ENCODE measurements at places on chromosomes 5 and 9. TPM values are rescaled to one million over a fixed set of nuclear protein-coding genes. Genes with fewer than 3 reads are reported as not detected.

DHX29 gene
- total RNA-seq: 26.8 TPM

SRA1 gene
- 72.6 TPM for total RNA-seq

TIMD4 gene
- not detected for total RNA-seq

PDGFRB gene
- total RNA-seq: 21.6 TPM

CDHR2 gene
- total RNA-seq: not detected

NUDT12 gene
- 15.9 TPM for total RNA-seq

IFNA13 gene
- not detected for total RNA-seq

TAS2R1 gene
- total RNA-seq: not detected

DMRT3 gene
- total RNA-seq: not detected

SPATA31C1 gene
- not detected for total RNA-seq

DBH gene
- not detected for total RNA-seq

PCDHGC3 gene
- 50.8 TPM for total RNA-seq

RFX3 gene
- 0.60 TPM for total RNA-seq

SHOC1 gene
- 1.5 TPM for total RNA-seq

PCDHGA5 gene
- total RNA-seq: 0.50 TPM

DNA sequence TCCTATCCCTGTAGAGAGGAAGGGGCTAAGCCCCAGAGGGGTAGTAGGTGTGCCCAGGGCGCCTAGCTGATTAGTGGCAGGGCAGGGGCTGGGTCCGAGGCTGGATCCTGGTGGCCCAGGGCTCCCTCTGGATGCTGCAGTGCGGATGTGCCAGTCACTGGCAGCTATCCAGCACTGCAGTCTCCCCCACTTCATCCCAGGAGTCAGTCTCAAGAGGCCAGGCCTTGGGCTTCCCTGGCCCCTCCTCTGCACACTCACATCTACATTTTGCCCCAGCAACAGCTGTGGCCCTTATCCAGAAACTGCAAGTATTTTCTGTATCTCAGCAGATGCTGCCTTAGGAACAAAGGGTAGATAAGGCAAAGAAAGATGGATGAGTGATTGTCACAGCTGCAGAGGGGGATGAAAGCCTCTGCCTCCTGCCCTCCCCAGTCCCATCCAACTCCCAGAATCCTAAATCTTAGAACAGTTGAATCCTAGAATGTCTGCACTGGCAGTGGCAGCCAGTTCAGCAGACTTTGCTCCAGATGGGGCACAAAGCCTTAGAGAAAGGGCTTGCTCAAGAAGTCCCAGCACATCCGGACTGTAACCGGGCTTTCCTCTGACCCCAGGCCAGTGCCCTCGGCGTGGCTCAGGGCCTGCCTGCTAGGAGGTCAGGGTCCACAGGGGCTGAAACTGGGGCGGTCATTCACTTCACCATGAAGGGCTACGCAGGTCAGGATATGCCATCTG is 1.6 kb downstream of the ANXA6 start:
- DNase-seq: peak; percentile 48

GRCh38 chr5:72388646-72389045 is 68.5 kb downstream of the PTCD2 start:
- no peak for DNase-seq

DNA sequence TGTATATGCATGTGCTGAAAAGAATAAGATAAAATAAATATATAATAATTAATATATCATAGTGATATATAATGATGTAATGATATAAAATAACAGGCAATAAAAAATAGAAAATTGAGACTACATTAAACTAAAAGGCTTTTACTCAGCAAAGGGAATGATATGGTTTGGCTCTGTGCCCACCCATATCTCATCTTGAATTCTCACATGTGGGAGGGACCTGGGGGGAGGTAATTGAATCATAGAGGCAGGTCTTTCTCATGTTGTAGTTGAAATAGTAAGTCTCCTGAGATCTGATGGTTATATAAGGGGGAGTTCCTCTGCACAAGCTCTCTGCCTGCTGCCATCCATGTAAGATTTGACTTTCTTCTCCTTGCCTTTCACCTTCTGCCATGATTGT is 1550.9 kb upstream of the CDH6 start:
- no peak for DNase-seq

GRCh38 chr9:100350188-100350587 is 2.6 kb downstream of the TEX10 start:
- no peak for DNase-seq

DNA sequence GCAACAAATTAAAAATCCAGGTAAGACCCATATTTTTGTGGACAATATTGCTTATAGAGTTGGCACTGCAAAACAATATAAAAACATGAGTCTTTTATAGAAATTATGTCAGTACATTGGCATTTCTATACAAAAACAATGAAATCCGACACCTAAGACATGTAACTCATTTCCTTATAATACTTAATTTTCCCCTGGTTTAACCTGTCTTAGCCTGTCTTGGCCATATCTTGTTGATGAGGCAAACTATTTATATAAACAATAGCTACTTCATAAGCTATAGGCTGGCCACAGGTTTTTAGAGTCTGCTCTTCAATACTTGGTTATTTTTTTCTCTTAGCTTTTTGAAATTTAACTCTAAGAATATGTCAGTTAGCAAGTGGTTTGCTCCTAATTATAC is 44.7 kb upstream of the IZUMO3 start:
- DNase-seq: no peak

- DNase-seq: no peak
These were observed 75.6 kb downstream of the PSMB7 start for GRCh38 chr9:124339603-124340146.

- peak; percentile 48 for DNase-seq
These were observed 32.9 kb upstream of the STX17 start for GRCh38 chr9:99873531-99873930.

DNA sequence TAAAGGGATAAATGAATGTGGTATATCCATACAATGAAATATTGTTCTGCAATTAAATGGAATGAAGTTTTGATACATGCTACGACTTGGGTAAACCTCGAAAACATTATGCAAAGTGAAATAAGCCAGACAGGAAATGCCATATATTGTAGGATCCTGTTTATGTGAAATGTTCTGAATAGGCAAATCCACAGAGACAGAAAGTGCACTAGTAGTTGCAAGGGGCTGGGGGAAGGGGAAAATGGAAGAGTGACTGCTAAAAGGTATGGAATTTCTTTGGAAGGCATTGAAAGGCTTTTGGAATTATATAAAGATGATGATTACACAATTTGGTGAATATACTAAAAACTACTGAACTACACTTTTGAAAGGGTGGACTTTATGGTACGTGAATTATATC is 97.0 kb downstream of the FOXD1 start:
- no peak for DNase-seq

GRCh38 chr9:82949203-82949602 is 113.7 kb downstream of the RASEF start:
- no peak for DNase-seq

- peak; percentile 76 for DNase-seq
These were observed 22.9 kb downstream of the PSMB7 start for GRCh38 chr9:124392254-124392870.

- DNase-seq: no peak
These were observed 90.7 kb downstream of the CACNA1B start for GRCh38 chr9:137968235-137968634.

DNA sequence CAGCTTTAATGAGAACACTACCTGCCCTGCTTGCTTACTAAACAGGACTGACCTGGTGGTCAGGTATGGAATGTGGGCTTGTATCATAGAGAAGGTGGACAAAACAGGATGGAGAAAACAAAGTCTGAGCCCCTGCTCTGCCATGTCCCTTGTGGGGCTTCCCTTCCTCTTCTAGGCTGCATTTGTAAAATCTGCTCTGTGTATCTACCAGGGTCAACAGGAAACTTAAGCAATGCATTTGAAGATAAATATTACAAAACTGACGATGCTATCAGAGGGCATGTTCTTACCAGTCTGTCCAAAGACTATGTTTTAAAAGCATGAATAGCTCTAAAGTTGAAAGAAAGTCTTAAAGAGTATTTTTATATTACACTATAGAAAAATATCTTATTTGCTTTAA is 228.7 kb downstream of the DCP2 start:
- DNase-seq: no peak

- peak; percentile 48 for DNase-seq
These were observed 295.5 kb upstream of the SMC2 start for GRCh38 chr9:103798620-103799019.

GRCh38 chr9:128107468-128108268 is 19.9 kb downstream of the PTGES2 start:
- DNase-seq: no peak

GRCh38 chr9:87878989-87879511 is 3.6 kb upstream of the SPATA31E1 start:
- peak; percentile 54 for DNase-seq

- DNase-seq: no peak
These were observed 98.5 kb downstream of the ARL15 start for GRCh38 chr5:54211912-54212311.

- no peak for DNase-seq
These were observed 42.1 kb upstream of the RARS1 start for GRCh38 chr5:168443950-168444700.

- no peak for DNase-seq
These were observed 38.1 kb downstream of the FBXO10 start for GRCh38 chr9:37538099-37538498.

DNA sequence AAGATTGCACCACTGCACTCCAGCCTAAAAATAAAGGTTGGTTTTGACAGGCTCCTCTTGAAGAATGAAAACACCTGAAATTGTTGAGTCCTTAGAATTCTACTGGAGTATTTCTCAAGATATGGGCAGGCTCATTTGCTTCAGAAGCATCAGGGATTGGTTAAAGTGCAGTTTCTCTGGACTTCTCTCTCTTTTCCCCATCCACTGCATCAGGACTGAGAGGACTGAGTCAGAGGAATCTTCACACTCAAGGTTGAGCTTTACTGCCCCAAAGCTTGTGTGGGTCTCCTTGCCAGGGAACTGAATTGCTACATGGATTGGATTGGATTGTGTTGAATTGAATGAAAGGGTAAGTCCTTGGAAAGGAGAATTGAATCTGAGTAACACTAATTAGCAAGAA is 7.5 kb upstream of the CCDC69 start:
- no peak for DNase-seq

DNA sequence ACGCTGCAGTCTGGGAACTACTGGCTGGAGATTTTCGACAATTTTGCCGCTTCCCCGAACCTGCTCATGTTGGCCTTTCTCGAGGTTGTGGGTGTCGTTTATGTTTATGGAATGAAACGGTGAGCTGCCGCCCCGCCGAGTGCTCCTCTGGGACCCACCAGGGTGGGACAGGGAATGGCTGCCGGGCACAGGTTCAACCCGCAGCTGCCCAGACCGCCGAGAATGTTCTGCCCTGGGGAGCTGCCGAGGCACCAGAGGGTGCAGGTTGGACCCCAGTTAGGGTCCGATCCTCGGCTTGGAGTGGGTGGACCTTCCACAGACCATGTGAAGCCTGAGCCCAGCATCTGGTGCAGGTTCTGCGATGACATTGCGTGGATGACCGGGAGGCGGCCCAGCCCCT is 19.1 kb downstream of the SLC6A18 start:
- no peak for DNase-seq

GRCh38 chr9:107367727-107368502 is 84.8 kb downstream of the RAD23B start:
- DNase-seq: no peak

DNA sequence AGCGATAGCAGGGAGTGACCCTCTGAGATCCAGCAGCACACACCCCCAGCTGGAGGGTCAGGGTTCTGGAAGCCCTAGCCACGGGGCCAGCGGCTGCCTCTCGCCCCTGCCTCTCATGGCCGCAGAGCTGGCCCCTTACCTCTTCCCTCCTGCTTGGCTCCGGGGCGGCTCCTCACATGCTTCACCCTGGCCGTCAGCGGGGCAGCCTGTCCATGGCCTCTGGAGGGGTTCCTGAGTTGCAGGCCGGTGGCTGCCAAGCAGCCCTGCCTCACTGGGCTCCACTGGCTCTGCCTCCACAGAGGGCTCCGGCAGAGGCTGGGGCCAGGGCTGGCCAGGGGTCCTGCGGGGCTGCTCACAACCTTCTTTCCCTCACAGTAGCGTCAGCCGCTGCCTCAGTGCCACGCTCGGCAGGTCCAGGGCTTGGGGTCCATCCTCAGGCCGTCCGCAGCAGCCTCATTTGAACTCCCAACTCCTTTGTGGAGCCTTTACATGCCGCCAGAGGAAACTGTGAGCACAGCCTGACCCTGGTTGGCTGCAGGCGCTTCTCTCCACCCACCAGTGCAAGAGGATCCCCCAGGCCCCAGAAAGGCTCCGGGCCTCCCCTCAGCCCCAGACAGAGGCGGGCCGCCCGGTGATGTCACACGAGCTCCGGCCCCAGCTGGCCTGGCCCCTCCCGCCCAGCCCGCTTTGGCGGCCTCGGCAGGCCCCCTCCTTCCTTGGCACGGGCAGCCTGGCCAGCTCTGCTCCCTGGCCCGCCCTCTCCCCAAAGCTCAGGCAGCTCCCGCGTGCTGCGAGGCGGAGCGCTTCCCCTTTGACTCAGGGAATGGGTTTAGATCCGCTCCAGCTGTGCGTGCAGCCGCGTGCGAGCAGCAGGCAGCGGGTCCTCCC is at the start of gene ANGPTL2:
TSS of gene ANGPTL2 (minus strand) at position 460 of the 888 bp plus-strand sequence. CDS start 13,904 bp downstream, outside the sequence.
- peak; percentile 91 for DNase-seq

- no peak for DNase-seq
These were observed 2.1 kb downstream of the NIPSNAP3B start for GRCh38 chr9:104766025-104766424.

DNA sequence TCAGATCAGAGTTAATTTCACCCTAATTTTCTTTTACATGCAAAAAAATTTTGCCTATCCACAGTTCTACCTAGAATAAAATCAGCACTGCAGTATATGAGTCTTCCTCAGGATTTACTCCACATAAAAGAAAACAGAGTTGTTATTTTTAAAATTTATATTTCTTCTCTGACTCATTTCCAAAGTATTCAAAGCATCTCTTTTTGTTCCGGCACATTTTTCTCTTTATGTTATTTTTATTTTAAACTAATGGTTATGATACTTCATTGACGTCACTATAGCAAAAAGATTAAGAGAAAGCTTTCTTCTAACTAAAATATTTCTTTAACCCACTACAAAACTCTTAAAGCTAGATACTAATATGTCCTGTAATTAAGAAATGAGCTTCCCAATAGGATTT is 590.4 kb downstream of the PRELID2 start:
- no peak for DNase-seq

DNA sequence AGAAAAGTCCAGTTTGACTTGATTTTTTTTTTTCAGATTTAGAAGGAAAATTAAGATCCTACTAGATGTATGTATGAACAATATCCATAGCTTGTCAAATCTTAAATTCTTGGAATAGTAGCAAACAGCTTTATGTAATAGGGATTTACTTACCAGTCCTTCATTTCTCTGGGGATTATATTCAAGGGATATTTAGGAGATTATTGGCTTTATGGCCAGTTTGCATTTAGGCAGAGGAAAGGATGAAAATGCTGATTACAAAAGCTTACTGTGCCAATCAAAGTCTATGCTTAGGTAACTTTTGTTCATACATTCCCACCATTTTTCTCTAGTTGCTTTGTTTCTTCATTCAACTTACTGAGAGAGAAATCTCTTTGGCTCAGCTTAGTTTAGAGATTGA is 47.9 kb downstream of the MAST4 start:
- no peak for DNase-seq

Measured in H4 (cell line).